ENCODE measurements at places on chromosomes 3 and 15.
A peak's percentile ranks its signal among the peaks of the same experiment; 100 is the strongest.

DNA sequence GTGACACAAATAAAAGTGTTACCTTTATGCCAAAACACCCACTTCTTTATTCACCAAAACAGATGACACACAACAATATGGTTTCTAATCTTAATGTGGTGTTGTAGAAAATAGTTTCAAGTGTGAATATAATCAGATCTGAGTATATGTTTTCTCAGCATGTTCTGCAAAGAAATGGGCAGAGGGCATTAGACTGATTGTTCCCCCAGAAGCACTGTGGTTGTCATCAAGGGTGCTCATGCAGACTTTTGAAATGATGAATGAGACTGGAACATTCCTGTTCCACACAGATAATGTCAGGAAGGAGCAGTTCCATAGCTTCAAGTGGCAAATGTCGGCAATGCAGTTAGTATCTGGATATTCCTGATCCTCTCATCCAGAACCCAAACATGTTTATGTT, 37.5 kb downstream of the GPR176 start:
- DNase-seq = no peak

- no peak for DNase-seq
These were observed 23.0 kb downstream of the MESD start for GRCh38 chr15:80966431-80967197.

DNA sequence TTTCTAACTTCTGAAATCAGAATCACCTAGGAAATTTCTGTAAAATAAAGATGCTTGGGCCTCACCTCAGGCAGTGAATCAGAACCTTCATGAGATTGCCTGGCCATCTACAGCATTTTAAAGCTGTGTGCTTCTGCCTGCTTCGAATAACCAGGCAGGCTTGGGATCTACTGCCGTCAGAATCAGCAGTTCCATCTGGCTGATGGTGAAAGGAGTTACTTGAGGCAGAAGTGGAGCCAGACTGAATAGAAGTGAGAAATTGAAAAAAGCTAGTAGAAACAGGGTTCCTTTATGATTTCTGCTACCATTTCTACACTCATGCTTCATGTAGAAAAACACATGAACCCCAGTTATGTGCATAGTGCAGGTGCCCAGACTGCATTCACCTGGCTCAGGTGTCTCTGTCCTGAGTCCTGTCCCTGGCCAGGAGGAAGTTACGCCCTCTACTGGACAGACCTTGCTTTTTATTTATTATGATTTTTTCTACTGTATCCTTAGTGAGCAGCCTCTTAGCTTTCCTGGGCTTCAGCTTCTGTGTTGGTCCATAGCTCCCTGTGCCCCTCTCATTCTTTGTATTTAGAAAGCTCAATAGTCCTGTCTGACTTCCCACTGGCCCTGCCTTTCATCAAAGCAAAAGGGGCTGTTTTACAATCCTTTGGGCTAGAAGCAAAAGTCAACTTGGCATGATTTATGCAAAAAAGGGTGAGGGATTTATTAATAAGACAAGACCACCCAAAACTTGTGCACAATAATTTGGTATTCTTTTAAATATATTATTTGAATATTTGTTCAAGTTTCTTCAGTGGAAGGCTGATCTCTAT, 200.8 kb upstream of the GOLGA6L4 start:
- no peak for DNase-seq

GRCh38 chr3:5011555-5012256, 32.5 kb downstream of the BHLHE40 start:
- peak; percentile 79 for DNase-seq

DNA sequence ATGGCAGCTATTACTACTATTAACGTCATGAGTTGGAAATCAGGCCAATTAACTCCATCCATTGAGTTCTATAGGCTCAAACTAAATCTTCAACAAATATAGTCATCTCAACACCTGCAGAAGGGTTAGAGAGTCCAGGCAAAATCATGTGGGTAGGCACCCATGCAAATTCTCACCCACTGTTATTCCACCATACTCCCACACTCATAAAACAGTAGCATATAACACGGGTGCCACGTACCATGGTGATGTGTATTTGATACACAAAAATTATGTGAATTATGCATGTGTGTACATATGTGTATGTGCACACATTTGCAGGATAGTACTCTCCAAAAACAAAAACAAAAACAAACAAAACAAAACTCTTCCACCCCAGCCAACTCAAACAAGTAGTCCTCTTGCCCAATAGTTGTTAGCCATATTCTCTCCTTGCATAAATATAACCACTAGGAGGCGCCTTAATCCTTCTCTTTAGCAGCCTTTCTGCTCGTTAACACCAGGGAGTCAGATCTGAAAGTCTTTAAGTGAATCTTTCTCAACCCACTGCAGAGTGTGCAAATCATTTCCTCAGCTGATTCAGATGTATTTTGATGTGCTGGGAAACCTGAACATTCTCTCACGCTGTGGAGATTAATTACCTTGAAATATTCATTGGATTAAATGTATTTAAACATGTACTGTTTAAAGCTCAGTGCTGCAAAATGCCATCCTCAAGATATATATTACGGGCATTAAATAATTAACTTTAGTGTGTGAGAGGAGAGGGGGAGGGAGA, 38.0 kb upstream of the COPB2 start:
- peak; percentile 74 for DNase-seq

DNA sequence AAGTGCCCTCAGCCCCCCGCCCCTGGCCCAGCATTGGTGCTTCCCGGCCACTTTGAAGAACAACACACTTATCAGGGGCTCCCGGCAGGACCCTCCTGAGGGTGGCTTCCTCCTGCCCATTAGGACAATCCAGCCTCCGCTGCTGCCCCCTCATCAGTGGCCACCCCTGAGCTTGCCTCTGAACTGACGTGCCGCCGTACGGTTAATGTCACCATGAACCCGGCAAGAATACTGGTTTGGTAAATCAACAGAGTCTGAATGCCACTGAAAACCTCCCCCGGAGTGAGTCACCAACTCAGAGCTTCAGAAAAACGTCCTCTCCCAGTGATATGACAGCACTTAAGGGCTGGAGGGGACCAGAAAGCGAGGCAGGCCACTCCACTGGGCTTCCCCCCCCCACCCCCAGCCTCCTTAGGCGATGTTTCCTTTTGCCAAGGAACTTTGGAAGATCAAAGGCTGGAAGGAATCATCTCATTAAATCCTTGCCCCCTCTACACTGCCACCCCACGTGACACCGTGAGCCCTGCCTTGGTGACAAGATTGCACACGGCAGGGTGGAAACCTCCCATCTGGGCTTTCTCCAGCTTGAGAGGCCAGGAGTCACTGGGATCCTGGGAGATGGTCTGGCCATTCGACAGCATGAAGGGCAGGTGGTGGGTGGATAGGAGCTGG, 142.1 kb downstream of the NUP210 start:
- DNase-seq = no peak

GRCh38 chr3:84789961-84790360, 168.8 kb upstream of the CADM2 start:
- DNase-seq = no peak

DNA sequence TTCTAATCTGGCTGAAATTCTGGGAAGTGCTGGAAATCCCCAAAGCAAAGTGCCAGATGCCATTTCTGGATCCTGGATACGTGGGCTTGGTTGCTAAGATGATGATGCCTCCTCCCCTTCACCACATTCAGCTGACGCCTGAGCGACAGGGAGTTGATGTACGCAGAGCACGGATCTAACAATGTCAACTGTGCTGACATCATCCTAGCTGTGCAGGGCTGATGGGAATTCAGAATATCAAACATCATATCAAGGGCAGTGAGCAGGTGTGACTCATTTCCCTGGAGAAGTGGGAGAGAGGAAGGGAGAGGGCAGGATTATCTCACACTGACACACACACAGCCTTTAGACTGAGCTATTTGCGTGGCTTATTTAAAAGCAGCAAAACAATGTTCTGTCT, 92.6 kb upstream of the ZBTB20 start:
- DNase-seq = no peak

DNA sequence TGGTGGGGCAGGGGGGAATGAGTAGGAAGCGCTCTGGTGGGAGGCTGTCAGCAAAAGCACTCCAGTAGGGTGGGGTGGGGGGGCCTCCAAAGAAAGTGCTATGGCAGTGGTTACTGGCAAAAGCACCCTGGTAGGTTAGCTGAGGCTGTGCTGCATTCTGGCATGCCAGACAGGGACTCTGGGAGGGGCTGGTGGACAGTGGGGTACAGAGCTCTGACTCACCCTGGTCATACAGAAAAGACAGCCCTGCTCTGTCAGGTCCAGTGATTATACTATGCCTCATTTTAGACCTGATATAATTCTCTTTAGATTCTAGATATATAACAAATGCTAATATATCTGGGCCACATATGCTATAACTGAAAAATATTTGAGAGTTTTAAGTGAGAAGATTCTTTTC, 82.8 kb upstream of the CPNE4 start:
- DNase-seq = no peak

- DNase-seq = no peak
These were observed 593.9 kb downstream of the TUSC7 start for GRCh38 chr3:117303443-117303842.

GRCh38 chr3:108472001-108472591, 38.3 kb downstream of the MYH15 start:
- DNase-seq = no peak

DNA sequence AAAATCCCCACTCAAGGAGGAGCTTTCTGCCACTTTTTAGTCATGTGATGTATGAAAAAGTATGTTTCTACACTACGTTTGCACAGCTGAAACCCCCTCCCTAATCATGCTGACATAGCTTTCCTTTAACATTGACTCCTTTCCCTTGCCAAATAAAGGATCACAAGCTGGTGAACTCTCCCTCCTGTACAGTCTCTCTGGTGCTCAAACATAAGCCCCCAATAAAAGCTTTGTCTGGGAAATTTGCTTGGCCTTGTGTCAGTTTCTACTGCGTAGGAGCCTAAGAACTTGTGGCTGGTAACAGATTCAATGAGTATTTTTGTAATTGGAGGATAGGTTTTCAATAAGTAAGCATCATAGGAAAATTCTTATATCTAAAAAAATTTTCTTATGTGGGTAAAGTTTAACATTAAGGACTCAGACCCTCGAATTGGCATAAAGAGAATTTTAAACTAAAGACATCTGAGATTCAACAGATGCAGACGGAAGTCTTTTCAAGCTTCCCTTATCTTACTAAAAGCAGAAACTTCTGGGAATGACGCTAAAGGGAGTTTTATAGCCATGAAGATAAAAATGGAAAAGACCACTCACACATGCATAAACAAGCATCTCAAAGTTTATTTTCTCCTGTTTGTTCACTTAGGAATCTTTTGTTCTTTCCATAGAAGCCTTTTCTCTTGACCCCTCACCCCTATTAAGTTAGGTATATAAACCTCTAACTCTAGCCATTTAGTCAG, 44.1 kb upstream of the P2RY1 start:
- DNase-seq = no peak

- DNase-seq = no peak
These were observed 28.6 kb downstream of the USP4 start for GRCh38 chr3:49311283-49311682.

GRCh38 chr3:90132197-90132596, 1024.8 kb downstream of the EPHA3 start:
- no peak for DNase-seq

DNA sequence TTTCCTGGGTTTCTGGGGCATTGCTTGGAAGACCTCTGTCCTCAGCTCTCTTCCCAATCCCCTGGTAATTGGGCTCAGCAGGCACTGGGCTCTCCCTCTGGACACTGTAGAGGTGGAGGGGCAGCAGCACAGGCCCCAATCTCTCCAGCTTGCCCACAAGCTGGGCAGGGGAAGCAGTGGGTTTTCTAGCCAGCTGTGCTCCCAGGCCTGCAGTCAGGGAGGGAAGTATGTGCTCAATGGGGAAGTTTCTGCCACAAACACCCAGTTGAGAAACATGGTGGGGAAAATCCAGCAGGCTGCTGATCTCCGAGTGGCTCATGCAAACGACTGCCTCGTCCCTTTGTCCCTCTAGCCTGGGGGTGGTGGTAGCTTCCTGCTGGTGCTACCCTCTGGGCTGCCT, 12.8 kb upstream of the RFT1 start:
- peak; percentile 98 for DNase-seq

- DNase-seq = no peak
These were observed 46.4 kb upstream of the CFAP161 start for GRCh38 chr15:81087694-81088093.

- no peak for DNase-seq
These were observed 11.9 kb upstream of the ALDH1A2 start for GRCh38 chr15:58077427-58077826.

DNA sequence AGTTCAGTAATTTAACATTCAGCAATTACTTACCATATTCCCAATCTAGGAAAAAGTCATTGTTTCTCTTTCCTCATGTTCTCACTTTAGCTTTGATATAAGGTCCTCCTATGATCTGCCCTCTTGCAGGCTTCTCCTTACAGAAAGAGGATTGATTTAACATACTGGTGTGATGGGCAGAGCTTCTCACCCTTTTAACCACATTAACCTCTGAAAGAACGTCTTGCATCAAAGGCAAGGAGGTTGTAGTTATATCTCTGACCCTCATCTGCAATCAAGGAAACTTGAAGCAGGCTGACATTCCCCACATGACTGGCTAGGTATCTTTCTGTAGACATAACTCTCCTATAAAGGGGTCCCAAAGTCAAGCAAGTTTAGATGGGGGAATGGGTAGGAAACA, 39.5 kb downstream of the BTLA start:
- no peak for DNase-seq

- no peak for DNase-seq
These were observed 833.9 kb downstream of the TUSC7 start for GRCh38 chr3:117543521-117543920.

DNA sequence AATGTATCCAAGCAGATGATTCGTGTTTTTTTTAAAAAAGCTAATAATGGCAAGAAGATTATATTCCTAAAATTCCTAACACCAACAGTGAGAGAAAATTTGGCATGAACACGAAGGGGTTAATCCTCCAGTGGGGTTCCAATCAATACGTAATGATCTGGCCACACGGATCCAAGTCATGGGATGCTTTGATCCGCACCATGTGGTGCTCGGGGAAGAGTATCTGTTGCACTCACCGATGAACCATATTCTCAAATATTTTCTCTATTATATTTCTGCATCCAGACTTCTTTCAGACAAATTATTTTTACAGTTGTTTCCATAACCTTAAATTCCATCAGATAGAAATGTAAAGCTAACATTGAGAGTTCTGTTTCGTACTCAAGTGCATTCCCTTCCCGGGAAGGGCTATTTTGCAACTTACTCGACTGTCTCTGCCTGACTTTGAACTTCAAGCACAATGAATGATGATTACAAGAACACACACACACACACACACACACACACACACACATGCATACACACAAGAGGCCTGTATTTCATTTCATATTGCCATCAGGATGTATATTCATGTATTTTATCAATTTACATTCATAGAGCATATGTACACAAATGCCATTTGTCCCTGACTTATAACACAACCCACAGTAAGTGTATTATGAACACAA, 567.2 kb downstream of the FOXP1 start:
- no peak for DNase-seq

DNA sequence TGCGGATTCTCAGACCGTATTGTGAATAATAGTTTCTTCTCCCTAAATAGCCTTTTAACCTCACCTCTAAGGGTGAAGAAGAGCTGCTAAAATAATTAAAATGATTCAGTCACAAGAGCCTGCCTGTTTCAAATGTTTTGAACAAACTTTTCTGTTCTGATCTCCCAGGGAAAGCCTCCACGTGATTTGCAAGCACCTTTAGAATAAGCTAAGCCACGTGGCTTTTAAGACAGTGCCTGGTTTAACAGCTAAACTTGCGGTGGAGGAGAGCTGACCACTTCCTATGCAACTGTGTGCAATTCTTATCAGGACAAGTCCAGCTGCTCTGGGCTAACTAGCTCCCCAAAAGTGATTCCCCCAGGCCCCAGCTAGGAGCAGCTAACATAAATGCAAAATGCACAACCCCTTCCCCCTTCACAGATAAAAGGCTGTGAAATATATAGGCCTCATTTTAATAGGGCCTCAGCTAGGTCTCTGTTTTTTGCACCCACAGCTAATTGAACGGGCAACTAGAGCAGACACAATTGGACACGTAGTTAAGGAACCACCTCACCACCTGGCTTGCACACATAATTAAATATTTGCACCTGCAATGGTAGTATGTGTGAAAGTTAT, 401.2 kb upstream of the NR2F2 start:
- DNase-seq = no peak

All from CD14-positive monocyte (primary cell).